ENCODE measurements at places on chromosomes 12 and 14.

DNA sequence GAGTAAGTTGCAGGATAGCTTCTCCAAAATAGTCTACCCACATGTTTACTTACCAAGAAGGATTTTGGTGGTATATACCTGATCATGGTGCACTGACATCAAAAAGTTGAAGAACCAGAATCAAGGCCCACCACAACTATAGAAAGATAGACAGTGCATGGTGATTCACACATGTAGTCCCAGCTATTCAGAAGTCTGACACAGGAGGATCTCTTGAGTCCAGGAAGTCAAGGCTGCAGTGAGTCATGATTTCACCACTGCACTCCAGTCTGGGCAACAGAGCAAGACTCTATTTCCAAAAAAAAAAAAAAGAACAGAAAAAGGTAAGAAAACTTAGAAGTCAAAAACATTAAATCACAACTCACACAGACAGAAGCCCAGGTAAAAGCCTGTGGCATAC lies 422.2 kb upstream of the FOXG1 start:
- DNase-seq: no peak

DNA sequence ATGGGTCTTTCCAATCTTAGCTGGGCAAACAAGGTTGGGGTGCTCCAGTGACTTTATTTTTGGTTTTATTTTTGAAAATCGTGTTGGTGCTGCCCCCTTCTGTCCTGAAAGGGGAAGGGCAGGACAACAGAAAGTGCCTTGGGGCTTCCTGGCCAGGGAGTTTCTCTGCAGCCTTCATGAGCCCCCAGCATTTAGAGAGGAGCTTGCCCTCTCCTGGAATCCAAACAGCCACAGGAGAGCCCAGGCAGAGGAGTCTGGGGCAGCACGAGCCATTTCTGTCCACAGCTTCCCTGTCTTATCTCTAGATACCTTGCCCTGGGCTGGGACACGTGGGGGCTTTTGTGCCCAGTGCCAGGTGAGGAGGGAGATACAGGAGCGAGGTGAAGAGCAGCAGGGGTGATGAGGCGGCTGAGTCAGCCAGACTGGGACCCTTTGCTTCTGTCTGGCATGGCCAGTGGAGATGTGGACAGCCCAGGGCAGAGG lies 4.4 kb upstream of the C1RL start:
- no peak for DNase-seq

- DNase-seq: no peak
These were observed 11.1 kb downstream of the SERPINA12 start for GRCh38 chr14:94498215-94498614.

DNA sequence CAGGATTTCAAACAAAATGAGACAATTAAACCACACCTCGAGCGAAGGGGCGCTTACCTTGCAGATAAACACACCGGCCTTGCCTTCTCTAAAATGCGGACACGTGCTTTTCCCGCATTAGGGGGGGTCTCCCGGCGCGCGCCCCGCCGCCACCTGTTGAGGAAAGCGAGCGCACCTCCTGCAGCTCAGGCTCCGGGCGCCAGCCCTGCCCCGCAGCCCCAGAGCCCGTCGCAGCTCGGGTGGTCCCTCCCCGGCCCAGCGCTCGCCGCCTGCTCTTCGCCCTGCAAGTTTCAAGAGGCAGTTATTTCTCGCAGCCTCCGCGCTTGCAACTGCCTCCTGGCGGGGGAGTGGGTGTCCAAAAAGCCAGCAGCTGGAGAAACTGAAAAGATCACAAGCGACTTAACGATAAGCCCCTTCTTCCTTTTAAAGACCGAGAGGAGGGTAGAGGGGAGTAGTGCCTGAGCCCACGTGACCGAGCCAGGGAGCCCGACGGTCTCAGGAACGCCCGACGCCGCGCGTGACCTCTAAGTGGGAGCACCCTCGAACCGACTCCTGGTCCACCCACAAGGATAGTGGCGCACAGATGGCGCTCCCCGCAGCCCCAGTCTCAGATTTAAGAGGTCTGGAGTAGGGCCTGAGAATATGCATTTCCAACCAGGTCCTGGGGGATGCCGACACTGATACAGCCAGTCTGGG lies at the start of gene ESR2:
Gene ESR2 (minus strand): TSS at position 396 of the 696 bp plus-strand sequence. CDS start 11,386 bp downstream, outside the sequence.
- DNase-seq: no peak

DNA sequence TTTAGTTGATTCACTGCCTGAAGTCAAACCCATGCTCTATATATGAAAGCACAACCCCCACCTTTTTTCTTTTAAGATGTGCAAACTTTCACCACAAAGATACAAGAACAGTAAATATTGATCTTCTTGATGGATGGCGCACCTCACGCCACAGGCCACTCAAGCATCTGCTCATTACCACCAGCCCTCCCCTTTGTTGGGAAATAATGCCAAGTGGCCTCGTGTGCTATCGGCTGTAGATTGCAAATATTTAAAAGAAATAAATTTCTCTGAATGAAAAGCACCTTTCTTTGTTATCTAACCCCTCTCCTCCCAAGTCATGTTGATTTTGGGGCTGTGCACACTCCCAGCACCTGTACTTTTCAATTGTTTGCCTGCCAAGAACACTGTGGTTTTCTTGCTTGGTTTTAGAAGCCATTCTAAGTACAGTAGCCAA lies 122.7 kb downstream of the C12orf42 start:
- no peak for DNase-seq

DNA sequence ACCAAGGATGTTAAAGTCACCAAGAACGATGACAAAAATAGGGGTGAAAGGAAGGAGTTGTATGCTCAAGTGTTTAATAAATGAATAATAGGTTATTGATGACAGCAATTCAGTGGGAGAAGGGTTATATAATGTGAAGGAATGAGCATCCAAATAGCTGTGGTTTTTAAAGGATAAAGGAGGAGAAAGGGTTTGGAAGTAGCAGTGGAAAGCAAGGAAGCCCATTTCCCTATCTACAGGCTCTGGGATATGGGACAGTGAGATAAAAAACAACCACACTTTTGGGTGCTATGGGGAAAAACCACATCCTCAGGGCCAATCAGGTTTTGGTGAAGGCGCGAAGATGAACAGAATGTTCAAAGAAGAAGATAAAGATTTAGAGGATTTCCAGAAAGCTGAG lies 258.6 kb downstream of the ZFP36L1 start:
- DNase-seq: no peak

DNA sequence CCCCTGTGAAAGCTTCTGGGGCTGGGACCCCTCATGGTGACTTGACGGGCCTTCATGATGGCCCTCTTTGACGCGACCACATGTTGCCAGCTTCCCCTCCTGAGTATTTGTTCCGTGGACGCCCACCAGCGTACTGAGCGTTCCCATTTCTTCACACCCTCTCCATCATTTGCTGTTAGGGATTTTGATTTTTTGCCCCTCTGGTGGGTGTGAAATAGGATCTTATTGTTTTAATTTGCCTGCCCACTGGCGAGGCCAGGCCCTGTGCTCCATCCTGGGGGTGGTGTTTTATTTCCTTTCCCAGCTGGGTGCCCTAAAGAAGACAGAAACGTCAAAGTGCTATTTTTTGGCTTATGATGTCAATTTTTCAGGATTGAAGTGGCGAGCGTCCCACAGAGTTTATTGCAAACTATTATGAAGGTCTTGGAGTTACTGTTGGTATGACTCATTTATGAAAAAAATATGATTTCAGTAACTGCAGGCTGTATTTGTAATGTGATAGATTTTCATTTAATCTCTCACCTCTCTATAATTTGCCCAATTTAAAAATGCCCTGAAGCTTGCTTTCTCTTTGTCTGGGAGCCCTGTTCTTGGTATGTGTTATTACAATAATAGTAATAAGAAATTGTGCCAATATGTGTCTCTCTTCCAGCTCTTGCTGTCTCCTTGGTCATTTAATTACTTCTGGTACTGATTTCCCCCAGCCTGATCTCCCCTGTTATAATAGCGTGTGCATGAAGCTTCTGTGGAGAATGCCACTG lies 99.6 kb downstream of the SLC25A47 start:
- DNase-seq: no peak

DNA sequence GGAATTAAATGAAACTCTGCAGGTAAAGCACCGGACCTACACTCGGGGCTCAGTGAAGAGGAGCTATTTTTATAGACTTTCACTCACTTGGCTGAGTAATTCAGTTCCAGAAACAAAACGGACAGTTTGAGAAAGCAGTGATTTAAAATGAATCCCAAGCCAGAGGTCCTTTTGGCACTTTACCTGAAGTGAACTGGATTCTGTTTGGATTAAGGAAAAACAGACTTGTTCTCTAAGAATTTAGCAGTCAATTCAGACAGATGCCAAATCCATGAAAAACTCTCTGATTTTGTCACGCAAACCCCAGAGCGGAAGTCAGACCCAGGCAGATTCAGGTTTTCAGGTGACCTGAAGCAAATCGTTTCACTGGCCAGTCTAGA lies 4.9 kb upstream of the VASH1 start:
- DNase-seq: no peak

GRCh38 chr12:120041386-120042231 lies 52.6 kb downstream of the BICDL1 start:
- DNase-seq: no peak

DNA sequence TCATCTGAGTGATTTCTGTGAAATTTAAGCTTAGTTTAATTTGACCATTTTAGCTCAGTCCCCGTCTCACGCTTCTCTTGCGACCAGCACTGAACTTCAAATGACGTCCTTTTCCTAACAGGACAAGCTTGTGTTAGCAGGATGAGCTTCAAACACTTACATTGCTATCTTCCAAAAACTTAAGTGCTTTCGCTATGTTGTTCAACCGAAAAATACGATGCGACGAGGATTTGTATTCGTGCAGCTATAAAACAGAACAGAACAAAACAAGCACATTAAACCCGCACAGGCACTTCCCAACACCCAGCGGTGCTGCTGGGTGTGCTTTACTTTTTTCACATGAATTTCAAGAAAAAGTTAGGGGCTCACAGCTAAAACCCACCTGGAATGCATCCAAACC lies 64.2 kb upstream of the DICER1 start:
- no peak for DNase-seq

All from glomerular endothelial cell (primary cell).